ENCODE measurements at places on chromosomes 7 and 10.

- no peak for DNase-seq
Observed at GRCh38 chr7:70360557-70360956, 762.3 kb downstream of the AUTS2 start.

DNA sequence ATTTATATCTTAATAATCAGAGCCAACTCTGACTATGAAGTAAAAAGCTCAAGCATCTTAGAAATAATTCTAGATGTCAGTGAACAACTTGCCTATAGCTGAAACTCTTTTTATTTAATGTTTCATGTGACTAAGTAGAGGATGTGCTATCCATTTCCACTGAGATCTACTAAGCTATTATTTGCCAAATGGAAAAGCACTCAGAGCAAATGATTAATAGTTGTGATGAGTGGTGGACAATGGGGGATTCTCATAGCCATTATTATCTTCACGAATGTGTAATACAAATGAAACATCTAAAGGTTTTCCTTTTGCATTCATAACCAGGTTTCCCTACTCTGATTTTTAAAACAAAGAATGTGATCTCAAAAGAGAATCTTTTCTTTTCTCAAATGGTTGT lies 126.6 kb upstream of the GNAI1 start:
- DNase-seq, result no peak

GRCh38 chr7:132354527-132354926 lies 221.7 kb downstream of the PLXNA4 start:
- DNase-seq, result no peak

DNA sequence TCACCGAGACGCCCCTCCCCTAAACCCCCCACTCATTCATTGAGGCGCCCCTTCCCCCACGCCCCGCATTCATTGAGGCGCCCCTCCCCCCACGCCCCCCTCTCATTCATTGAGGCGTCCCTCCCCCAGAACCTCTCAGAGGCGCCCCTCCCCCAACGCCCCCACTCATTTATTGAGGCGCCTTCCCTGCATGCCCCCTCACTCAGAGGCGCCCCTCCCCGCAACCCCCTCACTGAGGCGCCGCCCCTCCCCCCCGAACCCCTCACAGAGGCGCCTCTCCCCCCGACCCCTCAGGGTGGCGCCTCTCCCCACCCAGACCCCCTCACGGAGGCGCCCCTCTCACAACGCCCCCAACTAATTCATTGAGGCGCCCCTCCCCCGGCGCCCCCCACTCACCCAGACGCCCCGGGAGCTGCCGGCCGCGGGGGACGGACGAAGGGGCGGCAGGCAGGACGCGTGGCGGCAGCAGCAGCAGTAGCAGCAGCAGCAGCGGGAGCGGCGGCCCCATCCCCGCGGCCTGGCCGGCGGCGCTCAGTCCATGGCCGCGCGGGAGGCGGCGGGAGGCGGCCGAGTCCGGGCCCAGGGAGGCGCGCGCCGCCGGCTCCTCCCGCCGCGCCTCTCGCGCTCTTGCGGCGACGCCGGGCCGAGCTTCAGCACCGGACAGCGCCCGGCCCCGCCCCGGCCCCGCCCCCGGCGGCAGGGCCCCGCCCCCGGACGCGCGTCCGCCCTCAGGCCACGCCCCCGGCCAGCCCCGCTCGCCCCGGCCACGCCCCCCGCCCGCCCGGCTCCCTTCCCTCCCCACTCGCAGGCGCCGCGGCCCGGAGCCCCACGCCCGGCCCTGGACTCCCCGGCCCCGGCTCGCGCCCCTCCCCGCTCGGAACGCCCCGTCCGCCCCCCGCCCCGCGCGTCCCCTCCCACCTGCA lies at the start of gene PTPRN2:
Gene PTPRN2 (minus strand): TSS at position 662 of the 923 bp plus-strand sequence.
- peak; percentile 79 for DNase-seq

GRCh38 chr10:133274751-133275683 lies 1.7 kb downstream of the ADAM8 start:
- no peak for DNase-seq

DNA sequence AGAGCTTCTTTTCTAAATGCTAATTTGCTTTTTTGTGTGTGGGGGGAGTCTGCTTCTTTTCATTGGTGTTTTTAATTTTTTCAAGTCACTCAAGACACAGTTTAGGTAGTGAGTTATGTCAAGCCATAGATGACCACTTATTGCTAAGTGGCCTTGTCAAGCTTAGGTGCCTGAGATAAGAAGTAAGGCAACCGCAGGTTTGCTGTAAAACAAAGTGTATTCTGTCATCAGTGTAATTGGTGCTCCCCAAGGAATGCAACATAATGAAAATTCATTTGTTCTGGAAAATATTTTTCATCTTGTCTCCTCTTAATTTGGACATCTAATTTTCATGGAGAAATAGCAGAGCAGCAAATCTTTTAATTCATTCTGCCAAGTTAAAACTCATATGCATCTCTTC lies 249.6 kb downstream of the EXOC4 start:
- no peak for DNase-seq

GRCh38 chr7:72080865-72081510 lies 331.1 kb downstream of the CALN1 start:
- DNase-seq, result no peak

GRCh38 chr10:124619195-124619594 lies 125.0 kb downstream of the FAM53B start:
- DNase-seq, result no peak

DNA sequence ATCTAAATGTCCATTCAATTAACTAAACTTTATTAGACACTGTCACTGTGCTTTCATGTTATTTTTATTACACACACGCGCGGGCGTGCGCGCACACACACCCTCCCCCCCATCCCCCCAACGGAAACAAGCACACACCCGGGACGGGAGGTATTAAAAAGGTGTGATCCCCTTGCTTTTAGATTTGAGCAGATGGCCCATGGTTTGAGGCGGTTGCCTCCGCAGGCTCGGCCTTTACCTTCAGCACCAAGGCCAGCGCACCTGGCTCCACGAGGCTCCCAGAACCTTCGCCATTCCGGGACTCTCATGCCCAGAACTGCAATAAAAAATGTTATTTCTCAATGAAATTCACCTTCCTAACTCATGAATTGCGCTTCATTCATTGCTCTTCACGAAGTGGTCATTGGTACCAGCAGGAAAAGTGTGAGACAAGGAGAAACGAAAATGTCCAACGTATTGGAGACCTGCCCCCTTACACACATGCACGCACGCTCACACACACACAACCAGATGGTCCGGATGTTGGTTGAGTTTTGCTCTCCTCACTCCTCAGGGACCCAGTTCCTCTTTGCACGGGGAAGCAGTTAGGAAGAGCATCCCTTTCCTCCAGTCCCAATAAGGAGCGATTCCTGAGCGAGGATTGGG lies 20.8 kb upstream of the PTF1A start:
- peak; percentile 42 for DNase-seq

DNA sequence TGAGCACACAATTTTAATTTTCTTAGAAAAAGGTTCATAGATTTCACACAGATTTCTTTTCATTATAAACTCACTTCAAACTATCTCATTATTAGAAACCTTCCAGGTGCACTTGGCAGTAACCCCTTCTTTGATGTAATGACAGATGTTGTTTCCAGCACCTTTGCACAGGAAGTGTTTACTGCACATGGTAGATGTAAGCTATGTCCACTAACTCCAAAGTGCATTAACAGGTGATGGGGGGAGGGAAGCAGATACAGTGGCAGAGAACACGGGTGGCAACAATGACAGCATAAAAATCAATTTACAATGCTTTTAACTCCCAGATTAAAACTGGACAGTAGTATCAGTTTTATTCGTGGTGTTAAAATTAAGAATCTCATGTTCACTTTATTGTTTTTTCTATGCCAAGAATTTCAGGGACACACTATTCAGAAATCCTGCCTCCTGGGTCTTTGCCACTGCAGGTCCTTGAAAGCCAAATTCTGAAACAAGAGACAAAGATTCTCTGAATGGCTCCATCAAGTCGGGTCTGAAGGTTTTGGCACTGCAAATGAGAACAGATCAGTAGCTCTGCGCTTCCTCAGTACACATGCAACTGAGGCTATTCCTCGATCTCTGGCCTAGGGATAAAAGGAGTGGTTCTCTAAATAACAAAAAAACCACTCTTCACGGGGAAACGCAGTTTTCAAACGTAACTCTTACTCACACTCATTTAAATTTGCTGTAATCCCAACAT lies 187.7 kb downstream of the JAZF1 start:
- no peak for DNase-seq

- no peak for DNase-seq
Observed at GRCh38 chr10:31413325-31413724, 94.3 kb downstream of the ZEB1 start.

GRCh38 chr7:156173748-156174353 lies 361.6 kb upstream of the SHH start:
- no peak for DNase-seq

DNA sequence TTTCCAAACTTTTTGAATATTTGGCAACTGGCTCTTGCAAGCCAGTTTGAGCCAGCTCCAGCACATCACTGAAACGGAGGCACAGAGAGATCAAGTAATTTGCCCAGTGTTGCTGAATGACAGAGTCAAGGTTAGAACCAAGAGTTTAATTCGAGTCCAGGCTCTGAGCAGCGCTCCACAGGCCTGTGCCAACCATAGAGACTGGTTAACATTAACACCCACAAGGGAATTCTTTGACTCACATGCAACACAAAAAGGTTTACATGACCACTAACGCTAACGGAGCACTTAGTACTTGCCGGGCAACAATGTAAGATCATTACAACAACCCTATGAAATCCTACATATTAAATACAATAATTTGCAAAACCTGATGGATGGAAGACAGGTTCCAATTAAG lies 1.5 kb downstream of the RGS10 start:
- no peak for DNase-seq

- no peak for DNase-seq
Observed at GRCh38 chr10:21173802-21174714, 276.9 kb upstream of the NEBL start.

DNA sequence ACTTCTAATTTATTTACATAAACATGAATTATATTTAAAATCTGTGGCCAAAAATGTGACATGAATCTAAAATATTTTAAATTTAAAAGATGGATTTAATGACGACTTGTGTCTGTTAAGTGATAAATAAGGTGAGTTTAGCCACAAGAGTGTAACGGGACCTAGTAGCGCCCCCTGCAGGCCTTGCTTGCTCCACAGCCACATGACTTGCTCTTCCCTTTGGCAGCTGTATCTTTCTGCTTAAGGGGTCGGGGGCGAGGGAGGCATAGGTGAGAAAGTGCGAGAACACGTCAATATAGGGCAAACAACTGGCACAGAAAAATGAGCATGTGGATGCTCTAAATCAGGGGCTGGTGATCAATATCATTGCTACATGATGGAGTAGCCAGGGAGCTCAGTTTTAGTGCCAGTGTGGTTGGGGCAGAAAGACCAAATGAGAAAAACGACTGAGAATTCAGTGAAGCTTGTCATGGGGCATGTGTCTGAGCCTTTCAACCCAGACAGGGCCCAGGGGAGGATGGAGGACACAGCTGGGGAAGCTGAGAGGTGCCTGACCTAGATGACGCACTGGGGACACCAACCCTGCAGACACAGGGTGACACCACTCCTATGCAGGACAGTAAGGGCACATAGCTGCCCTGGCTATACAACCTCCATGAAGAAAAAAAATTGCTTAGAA lies 49.8 kb downstream of the PAXIP1 start:
- peak; percentile 19 for DNase-seq

- no peak for DNase-seq
Observed at GRCh38 chr7:135773464-135773863, 24.9 kb upstream of the FAM180A start.
